Neural progenitor cell (in vitro differentiated cells): ENCODE measurements at places on chromosomes 5 and 9. TPM values are rescaled to one million over a fixed set of nuclear protein-coding genes. Genes with fewer than 3 reads are reported as not detected.

The CARTPT gene
- not detected in 2 replicates for total RNA-seq

The CAMLG gene
- total RNA-seq: 27.0 and 44.5 TPM in 2 replicates

DNA sequence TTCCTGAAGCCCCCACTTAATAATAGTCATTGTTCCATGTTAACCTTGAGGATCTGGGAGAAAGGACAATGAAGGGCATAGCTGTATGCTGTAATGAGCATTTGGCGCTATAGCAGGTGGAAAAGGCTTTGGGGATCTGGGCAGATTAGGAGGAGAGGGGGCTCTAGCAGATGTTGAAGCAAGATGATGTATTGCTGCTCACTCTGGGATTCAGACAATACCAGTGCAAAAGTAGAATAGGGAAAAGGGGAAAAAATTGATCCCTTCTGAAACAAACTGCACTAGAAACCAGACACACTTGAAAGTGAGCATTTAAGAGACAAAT, 575.3 kb upstream of the MEF2C start:
- H3K27ac ChIP-seq: no peak overlapping the region
- no peaks in the 10 kb centered on the region for H3K36me3 ChIP-seq
- DNase-seq: no peak
- H3K27me3 ChIP-seq: no peaks in the 10 kb centered on the region
- H3K4me1 ChIP-seq: no peaks in the 10 kb centered on the region
- no peak overlapping the region for H3K4me3 ChIP-seq

GRCh38 chr9:132698989-132699388, 28.7 kb downstream of the GTF3C4 start:
- no peak overlapping the region for H3K4me3 ChIP-seq
- no peaks in the 10 kb centered on the region for H3K36me3 ChIP-seq
- no peaks in the 10 kb centered on the region for H3K27me3 ChIP-seq
- no peak overlapping the region for H3K27ac ChIP-seq
- H3K4me1 ChIP-seq: no peaks in the 10 kb centered on the region

DNA sequence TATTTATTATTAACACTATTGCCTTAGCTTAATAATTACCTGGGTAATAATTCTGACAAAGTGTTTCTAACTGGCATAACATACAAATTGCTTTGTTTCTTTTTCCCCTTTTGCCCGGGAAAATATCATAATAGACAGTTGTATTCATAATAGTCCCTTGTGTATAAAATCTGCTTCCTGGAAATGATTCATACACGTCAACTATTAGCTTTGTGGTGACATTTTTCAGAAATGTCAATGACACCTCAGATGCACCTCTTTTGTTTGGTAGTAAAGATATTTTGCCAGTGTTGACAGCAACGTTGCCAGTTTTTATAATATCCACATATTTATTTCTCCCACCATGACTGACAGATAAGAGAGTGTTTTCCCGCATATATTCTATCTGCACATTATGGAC, 73.0 kb downstream of the RASEF start:
- no peak overlapping the region for H3K27ac ChIP-seq
- DNase-seq: no peak
- H3K27me3 ChIP-seq: no peaks in the 10 kb centered on the region
- no peaks in the 10 kb centered on the region for H3K4me1 ChIP-seq
- no peaks in the 10 kb centered on the region for H3K36me3 ChIP-seq
- no peak overlapping the region for H3K4me3 ChIP-seq

- no peaks in the 10 kb centered on the region for H3K36me3 ChIP-seq
- no peak overlapping the region for H3K27ac ChIP-seq
- no peak overlapping the region for H3K4me3 ChIP-seq
- no peaks in the 10 kb centered on the region for H3K27me3 ChIP-seq
- no peak for DNase-seq
Measured at GRCh38 chr9:29656641-29657406, 2083.5 kb upstream of the C9orf72 start.

- no peaks in the 10 kb centered on the region for H3K36me3 ChIP-seq
- H3K27me3 ChIP-seq: no peaks in the 10 kb centered on the region
- no peak overlapping the region for H3K27ac ChIP-seq
Measured at GRCh38 chr9:93458712-93459111, 5.3 kb upstream of the FAM120AOS start.
